Activated gamma-delta T cell (primary cell): ENCODE measurements at places on chromosomes 1 and 21.

GRCh38 chr1:111882986-111883560, 106.4 kb downstream of the KCND3 start:
- no peak for DNase-seq

- DNase-seq: no peak
Measured at GRCh38 chr1:45071567-45071966, 59.5 kb downstream of the UROD start.

- DNase-seq: no peak
Measured at GRCh38 chr1:198664068-198664788, 25.4 kb downstream of the PTPRC start.

- no peak for DNase-seq
Measured at GRCh38 chr1:228723287-228723686, 12.0 kb upstream of the RHOU start.

GRCh38 chr1:184482136-184482535, 95.3 kb downstream of the C1orf21 start:
- DNase-seq: no peak

- no peak for DNase-seq
Measured at GRCh38 chr1:227342075-227342829, 24.0 kb upstream of the CDC42BPA start.
